HEK293T (cell line): ENCODE measurements at places on chromosomes 5 and 9.

DNA sequence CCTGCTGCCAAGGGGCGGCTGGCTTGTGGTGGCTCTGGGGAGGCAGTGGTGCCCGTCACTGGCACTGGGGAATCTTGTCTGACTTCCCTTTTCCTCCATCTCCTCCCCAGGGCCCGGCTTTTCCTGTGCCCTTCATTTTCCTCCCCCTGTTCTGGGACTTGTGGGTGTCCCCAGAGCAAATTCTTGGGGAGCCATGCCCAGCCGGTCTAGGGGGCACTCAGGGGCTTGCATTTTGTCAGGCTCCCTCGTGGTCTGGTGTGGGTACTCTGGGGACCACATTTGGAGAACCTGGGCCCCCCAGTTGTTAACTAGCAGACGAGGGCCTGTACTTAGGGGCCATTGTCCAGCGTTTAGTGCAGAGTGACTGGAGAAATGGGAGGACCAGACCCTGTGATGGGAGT is 105.2 kb upstream of the IER5L start:
- no peak for DNase-seq

DNA sequence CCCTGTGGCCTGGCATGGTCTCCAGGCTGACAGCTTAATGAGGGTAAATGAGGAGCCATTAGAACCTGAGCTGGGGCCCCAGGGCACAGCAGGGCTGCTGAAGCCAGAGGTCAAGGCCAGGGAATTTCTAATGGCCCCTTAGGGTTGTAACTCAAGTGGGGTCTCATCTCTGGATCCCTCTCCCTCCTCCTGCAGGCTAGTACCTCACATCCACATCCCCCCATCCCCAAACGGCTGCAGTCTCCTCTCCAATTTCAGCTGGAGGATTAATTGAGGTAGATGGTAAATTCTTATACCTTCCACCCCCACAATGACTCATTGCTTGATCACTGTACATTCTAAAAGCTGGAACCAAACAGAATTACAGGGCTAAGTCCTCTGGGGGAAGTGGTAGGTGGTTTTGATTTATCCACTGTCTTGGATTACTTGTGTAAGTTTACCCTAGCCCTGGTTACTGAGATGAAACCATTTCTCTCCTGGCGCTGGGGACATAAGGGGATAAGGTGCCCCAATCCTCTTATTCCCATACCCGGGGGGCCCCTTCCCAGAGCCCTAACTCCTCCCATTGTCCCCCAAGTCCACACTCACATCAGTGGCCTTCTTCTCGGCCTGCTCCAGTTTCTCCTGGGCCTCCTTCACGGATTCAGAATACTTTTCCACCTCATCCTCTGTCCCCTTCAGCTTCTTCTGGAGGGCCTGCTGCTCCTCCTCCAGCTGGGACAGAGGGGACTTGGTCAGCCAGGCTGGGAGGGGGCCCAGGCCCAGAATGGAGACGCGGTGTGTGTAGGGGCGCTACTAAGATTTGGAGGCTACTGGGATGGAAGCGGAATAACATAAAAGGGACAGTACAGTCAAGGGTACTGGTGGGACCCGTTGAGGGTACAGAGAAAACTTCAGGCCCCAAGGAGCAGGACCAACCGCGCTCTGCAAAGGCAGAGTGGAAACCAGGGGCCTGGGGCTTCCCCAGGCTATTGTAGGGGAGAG is 875 bp downstream of the TPM2 start:
- no peak for DNase-seq

DNA sequence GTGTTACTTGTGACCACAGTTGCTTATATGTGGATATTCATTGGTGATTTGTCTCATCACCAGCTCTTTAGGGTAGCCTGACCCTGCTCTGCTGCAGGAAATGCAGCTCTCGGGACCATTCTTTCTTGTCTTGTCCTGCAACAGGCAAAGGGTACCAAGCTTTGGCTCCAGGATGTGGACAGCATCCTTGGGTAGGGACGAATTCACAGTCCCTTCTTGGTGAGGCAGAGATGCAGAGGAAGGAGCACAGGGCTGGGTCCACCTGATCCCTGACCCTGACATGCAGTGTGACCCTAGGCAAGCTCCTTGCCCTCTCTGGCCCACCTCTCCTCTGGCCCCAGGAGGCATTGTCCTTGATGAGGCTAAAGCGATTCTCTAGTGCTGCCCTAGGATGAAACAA is 37.0 kb upstream of the SYNPO start:
- DNase-seq = no peak

GRCh38 chr5:122541388-122541787 is 229.4 kb downstream of the SNCAIP start:
- no peak for DNase-seq

DNA sequence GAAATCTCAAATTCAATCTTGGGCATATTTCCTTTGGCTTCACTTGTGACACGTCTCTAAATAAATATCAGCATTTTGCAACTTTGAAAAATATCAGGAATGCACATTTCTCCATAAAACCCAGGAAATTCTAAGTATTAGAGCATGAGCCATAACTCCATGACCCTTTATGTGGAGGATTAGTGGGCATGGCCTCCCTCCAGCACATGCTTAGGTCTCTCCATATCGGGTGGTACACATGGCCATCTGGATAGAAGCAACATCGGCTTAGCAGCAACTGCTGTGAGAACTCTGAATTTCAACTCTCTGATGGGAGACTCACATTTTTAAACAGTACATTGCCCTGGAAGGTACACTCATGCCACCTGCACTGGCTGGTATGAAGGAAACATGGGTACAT is 73.7 kb upstream of the EGFLAM start:
- DNase-seq = no peak

DNA sequence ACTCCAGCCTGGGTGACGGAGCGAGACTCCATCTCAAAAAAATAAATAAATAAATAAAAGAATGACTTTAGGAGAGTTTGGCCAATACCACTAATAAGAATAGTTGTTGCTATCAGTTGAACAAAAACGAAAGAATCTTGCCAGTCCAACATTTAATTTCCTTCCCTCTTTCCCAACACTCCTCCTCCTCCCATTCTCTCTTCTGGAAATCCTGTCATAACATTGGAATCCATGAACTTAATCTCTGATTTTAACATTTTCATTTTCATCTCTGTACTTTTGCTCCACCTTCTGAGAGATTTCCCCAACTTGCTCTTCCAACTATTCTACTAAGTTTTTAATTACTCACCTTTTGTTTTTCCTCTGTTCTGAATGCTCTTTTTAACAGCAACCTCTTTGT is 42.8 kb upstream of the CDK20 start:
- no peak for DNase-seq

DNA sequence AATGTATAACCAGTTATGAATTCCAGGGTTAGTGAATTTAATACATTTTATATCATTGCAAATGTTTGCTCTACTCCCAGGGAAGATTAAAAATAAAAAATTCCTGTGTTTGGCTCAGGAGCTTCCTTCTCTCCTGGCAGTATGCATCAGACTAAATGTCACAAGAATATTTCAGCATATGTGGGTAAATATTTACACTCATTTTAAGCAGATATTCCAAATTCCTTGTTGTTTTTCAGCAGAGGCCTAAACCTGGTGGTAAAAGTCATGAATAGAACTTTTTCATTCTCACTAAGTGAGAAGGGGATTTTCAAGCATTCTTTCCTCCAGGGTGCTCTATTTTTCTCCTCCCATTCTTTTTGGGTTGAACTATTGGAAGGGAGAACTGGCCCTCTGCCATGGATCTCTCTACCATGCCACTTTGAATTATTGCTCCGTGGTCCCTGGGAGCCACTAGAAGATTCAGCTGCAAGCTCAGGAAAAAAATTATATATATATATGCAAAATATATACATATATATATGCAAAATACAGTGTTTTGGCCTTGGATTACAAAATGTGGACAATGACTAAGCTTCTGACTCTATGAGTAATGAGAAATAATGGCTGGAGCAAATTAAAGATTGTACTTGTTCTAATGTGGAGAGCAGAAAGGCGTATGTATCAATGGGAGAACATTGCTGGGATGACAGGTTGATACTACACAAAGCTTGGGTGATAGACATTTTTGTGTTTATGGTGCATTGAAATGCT is 180.6 kb upstream of the PAPPA start:
- no peak for DNase-seq
